GM06990 (cell line): ENCODE measurements at places on chromosomes 7 and 10.

- DNase-seq: no peak
These were observed 307.5 kb downstream of the LRMDA start for GRCh38 chr10:75738924-75739323.

- no peak for DNase-seq
These were observed 39.4 kb upstream of the CXCL12 start for GRCh38 chr10:44424298-44424697.

DNA sequence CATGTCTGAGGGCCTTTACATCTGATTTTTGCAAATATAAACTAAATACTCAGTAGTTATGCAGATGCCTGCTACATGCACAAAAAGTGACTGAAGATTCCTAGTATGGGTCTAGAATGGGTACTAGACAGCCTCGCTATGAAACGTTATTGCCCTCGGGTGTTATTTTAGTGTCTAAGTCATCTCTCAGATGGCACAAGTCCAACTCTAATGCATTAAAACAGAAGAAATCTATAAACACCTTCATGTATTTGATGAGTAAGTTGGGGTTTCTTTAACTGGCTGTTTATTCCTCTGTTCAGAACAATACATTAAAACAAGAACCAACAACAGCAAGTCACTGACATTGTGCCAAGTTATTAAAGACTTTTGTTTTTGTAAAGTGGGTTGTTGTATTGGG, 41.6 kb downstream of the TEX36 start:
- no peak for DNase-seq

DNA sequence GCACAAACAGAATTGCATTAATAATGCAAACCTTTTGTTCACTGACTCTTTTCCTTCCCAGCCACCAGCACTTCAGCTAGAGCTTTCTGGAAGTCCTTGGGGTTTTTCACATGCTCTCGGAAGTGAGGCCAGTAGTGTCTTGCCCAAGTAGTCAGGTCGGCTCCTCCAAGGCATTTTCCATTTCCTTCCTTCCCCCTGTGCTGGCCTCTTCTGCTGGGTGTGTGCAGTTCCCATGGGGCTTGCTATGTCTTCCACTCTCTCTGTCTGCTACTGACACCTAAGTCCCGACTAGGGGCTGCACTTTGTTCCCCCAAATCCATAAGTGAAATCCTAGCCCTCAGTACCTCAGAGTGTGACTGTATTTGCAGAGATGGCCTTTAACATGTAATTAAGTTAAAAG, 175.6 kb upstream of the BMPER start:
- no peak for DNase-seq

GRCh38 chr7:28573059-28573553, 160.8 kb downstream of the CREB5 start:
- DNase-seq: peak; percentile 57

DNA sequence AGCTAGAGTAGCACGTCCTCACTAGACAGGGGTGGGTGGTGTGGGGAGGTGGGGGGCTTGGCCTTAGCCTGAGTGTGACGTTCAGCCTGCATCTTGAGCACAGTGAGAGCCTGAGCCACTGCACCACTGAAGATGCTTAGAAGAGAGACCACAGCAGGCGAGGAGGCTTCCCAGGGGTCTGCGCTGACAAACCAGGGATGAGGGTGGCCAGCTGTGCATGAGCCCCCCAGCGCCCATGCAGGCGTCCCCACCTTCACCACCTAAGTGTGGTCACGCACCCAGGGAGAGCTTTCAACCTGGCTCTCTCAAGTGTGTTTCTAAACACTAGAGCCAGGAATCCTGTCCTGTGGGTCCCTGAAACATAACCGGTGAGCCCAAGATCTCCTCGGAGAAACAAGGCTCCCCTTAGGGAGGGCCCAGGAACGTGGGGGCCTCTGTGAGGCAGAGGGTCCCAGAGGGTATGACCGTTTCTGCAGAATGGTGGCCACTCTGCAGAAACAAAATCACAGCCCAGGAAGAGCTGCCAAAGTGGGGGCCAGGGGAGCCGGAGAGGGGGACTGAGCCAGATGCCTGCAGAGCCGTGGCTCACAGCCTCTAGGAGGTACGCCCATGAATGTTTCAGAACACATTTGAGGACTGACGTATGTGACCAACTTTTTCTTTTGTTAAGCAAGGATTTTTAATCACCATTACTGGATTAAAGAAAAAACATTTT, 85.2 kb upstream of the INSIG1 start:
- no peak for DNase-seq
